ENCODE measurements at places on chromosomes 2 and 18.

DNA sequence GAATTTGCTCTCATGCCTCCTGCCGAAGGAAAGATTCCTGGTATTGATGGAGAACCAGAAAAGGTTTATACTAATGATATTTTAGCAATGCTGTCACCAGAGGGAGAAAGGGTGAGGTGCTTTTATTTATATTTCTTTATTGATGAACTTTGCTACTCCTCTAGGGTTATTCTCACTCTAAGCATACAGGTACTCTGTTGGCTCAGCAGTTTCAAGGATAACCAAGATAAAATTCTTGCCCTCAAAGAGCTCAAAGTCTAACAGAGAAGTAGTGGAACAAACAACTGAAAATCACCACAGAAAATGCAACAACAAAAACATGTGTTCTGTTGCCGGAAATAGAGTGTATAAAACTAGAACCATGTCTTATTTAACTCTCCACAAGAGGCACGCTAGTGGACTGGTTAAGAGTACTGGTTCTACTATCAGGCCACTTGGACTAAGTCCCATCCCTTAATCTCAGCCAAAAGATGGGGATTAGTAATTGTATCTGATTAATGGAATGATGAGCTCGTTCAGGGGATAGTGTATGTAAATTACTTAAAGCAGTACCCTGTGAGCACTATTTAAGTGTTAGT, 103.6 kb downstream of the DNAH6 start:
- DNase-seq, result no peak

GRCh38 chr2:238157506-238158017, 1.2 kb upstream of the ERFE start:
- DNase-seq, result no peak

DNA sequence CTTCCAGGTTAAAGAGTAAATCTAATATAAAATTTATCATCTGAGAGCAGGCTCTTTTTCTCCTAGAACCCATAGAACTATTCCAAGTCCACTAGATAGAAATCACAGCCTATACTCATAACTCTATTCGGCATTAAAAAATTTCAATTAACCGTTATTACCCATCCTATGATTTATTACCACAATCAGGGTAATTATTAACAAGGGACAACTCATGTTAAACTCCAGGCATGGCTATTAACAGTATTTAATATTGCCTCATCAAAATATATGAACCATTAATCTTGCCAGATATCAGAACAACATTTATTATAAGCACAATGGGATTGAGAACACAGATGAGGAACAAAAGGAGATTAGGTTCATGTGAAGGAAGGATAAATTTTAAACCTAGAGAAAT, 136.8 kb upstream of the RIOK3 start:
- no peak for DNase-seq

- no peak for DNase-seq
Measured at GRCh38 chr2:45607701-45608100, 3.4 kb downstream of the SRBD1 start.

- DNase-seq, result no peak
Measured at GRCh38 chr2:96522304-96523203, 14.0 kb upstream of the ARID5A start.

DNA sequence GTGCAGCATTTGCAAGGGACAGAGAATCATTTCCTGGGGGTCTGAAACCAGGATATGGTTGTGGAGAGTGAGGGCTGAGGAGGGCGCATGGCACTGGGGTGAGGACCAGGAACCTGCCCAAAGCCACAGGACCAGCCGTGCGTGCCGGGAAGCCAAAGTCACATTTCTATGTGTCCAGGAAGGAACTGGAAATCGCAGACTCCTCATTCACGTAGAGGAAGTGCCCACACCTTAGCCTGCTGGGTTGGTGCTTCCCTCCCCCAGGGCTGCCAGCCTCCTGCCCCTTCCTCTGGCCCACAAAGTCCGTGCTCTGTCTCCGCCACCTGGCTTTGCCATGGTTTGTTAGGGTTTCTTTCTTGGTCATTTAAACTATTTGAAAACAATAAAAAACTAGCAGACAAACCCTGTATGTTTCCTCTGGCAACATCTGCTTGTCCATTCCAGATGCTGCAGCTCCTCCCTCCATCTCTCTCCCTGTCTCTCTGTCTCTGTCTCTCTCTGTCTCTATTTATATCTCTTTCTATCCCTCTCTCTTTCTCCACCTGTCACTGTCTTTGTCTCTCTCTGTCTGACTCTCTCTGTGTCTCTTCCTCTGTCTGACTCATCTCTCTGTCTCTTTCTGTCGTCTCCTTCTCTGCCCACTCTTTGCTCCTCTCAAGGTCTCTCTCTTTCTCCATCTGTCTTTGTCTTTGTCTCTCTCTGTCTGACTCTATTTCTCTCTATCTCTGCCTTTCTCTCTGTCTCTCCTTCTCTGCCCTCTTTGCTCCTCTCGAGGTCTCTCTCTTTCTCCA, 163.2 kb upstream of the TPO start:
- DNase-seq, result no peak

DNA sequence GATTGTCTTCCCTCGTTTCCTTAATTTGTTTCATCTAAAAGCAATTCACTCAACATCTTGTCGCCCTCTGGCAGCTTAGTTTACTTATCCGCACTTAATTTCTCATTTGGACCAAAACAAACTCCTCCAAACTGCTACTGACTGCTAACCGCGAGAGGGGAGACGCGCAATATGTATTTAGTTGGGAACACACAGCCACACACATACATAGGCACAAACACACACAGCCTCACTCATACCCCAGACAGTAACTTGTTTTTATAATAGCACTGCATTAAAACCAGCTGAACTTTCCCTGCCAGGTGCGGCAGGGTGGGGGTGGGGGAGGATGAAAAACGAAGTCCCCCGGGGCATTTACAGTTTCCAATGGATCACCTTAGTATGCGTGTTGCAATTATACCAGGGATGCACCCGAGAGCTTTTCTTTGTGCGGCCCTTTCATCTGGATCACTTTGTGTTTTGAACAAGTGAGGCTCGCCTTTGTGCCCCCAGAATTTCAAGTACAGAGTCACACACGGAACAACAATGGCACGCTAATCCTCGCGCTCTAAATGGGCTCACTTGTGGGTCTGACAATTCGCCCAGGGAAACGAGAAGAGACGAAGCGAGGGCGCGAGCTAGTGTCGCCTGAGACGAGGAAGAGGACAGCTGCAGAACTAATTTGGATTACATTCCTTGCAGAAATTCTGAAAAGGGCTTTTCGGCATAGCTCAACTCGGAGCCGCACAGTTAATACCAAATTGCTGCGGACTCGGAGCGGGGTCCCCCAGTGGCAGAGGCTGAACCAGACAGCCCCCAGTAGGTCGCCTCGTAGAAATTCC, 2.4 kb downstream of the ERBB4 start:
- DNase-seq, result no peak

DNA sequence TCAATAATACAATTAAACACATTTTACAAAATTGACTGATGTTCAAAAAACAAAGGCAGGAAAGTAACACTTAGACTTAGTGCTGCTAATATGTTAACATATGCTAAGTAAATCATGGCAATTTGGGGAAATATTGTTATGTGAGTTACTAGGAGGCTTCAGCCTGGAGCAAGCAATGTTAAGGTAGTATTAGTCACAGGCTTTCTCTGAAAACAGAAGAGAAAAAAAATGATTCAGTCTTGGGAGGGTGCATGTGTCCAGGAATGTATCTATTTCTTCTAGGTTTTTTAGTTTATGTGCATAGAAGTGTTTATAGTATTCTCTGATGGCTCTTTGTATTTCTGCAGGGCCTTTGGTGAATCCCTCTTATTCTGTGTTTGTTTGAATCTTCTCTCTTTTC, 345.8 kb upstream of the TFPI start:
- no peak for DNase-seq

DNA sequence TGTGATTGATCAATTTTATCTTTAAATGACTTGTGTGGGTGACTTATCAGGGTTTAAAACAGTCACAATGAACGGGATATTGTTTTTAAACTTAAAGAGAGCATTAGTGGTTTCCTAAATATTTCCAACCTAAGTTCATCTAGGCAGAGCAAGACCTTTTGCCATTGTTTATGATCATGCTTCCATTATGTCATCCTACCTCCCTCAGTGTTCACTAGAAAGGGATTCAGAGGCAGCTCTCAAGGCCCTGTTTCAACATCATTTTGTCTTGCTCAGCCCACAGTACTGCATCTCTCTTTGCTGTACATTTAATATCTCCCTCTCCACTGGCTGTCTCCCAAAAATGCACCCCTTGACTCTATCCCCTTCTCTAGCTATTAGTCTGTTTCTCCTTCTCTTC, 21.5 kb upstream of the PELI1 start:
- no peak for DNase-seq

- no peak for DNase-seq
Measured at GRCh38 chr18:68604256-68604655, 110.7 kb downstream of the TMX3 start.

GRCh38 chr2:74314107-74314506, 29.1 kb downstream of the SLC4A5 start:
- no peak for DNase-seq

DNA sequence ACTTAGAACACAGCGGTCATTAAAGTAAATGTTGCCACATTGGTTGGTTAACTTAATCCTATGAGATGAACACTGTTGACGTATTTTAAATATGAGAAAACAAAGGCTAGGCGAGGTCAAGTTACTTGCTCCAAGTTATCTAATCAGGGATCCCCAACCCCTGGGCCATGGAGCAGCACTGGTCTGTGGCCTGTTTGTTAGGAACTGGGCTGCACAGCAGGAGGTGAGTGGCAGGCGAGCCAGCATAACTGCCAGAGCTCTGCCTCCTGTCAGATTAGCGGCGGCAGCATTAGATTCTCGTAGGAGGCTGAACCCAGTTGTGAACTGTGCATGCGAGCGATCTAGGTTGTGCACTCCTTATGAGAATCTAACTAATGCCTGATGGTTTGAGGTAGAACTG, 878.9 kb downstream of the CPS1 start:
- no peak for DNase-seq

DNA sequence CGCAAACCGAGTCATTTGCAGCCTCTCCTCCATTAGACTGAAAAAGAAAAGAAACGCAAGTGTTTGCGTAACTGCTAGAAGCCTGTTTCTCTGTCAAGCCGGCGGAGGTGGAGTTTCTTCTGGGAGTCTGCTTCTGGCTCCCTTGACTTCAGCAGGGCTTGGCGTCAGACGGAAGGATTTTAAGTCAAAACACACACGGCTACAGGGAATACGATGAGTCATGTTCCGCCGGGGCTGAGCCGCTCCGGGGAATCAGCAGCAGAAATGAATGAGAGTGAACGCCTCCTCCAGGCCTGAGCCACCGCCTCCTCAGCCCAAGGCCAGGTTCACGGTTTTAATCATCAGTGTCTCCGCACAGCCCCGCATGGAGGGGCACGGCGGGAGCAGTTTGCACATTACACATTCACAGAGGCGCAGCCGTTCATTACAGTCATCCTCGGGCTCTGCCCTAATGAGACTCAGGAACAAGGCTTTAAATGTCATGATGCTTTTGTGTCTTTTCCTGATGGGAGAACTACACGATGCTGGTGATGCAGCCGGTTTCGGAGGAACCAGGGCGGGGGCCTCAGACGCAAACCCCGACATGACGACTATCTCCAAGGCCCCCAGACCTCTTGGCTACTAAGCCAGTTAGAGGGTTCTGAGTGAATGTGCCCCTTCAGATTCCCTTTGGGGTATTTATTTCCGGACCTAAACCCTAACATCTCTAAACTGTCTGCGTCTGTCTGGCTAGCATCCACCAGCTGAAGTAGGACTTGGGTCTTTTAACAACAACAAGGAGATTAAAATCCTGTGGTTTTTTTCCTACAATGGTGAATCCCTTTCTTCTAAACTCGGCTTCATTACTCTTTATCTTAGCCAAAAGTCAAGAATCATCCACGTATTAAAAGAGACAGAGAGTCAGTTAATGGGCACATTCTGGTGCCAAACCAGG, 11.1 kb upstream of the SCG2 start:
- DNase-seq, result no peak

DNA sequence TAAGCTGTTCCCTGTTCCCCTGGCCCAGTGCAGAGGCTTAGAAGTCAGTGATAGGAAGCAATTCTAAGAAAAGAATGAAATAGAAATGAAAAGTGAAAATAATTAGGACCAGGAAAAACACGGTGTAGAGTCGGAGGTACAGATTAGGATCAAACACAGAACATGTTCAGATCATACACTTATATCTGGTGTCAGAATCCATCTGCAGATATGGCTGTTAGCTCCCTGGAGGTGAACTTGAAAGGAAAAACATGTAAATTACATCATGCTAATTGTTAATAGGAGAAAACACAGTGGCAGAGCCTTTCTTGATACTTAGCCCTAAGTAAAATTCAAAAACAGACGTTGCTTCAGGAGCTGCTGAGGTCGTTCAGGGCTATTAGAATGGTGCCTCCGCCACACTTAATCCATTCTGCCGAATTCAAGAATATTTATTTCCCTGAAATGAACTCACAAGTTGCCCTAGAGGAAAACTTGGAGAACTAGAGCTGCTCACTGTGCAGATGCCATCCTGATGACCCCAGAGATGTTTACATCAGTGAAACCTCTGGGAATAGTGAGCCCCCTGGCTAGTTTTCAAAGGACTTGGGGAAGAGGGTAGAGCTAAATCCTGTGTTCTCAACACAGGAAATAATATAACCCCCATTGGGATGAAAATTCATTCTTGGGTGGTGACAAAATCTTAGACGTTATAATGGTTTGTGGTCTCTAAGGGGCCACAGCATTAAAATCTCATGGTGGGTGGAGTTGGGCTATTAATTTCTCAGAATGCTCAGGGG, 27.5 kb downstream of the LPIN1 start:
- DNase-seq, result no peak

DNA sequence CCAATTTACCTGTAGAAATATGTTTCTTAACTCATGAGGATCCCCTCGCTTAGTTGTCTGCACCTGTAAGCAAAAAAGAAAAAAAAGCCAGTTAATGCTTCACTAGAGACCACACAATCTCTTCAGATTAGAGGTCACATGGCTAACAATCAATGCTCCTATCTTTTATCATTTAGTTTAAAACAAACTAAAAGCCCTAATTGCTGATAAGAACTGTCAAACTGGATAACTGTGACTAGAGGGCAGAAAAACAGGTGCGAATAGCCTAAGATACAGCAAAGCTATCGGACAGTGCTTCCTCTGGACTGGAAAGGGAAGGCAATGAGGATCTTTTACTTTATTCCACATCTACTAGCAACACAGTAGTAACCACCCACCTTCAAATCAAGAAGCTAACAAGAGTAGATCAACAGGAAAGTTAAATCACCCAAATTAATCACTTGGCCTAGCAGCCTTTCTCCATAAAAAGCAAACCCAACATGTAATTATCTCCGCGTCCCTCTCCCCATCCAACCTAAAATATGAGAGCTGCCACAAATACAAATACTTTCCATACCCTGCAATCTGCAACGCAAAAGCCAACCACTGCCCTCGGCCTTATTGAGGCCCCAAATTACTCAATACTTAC, 734 bp downstream of the SLC25A12 start:
- DNase-seq, result no peak

DNA sequence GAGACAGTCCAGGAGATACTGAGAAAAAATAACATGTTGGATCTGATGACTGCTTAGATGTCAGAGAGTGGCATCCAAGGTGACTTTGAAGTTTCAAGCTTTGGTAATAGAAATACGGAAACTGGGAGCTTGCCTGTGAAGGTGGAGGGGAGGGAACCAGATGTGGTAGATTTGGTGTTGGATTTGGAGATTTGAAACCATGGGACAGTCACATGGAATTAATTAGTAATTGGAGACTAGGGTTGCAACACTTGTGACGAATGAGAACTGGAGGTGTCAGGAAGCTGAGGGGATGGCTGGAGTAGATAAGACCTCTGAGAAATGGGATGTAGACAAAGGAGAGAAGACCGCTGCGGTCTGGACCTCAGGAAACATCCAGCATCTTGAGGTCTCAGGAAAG, 46.7 kb downstream of the RPL37A start:
- no peak for DNase-seq
